ENCODE measurements at places on chromosomes 1 and 21. TPM values are rescaled to one million over a fixed set of nuclear protein-coding genes. Genes with fewer than 3 reads are reported as not detected.
A peak's percentile ranks its signal among the peaks of the same experiment; 100 is the strongest.

DNA sequence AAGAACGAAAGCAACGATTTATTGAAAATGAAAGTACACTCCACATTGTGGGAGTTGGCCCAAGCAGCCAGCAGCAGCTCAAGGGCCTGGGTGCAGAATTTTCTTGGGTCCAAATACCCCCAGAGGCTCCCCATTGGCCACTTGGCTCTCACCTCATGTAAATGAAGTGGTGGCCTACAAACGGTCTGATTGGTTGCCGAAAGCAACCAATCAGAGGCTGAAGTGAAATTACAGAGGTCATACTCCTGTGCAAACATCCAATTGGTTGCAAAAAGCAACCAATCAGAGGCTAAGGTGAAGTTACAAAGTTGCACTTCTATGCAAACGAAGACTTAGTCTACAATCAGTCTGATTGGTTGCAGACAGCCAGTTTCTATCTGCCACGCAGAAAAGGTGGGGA is 31.9 kb downstream of the FAM163A start:
- DNase-seq, result no peak
- no peaks in the 10 kb centered on the region for H3K27me3 ChIP-seq
- no peaks in the 10 kb centered on the region for H3K4me1 ChIP-seq
- no peak overlapping the region for H3K4me3 ChIP-seq
- no peak overlapping the region for H3K27ac ChIP-seq

DNA sequence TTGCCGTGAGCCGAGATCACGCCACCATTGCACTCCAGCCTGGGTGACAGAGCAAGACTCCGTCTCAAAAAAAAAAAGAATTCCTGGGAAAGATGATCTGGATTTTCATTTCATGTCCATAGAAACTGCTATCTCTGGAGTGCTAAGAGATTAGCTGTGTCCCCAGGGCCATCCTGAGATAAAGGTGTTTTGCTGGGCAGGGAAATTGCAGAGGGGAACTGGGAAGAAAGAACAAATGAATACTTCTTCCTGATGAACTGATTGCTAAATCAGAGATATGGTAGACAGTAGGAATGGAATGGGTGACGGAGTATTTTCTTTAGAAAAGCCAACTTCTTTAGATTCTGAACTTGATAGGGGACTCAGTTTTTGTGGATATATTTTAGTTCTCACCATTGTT is 19.2 kb downstream of the SNRPE start:
- DNase-seq, result no peak
- no peak overlapping the region for H3K27ac ChIP-seq
- no peaks in the 10 kb centered on the region for H3K4me1 ChIP-seq
- no peak overlapping the region for H3K4me3 ChIP-seq
- H3K27me3 ChIP-seq, result no peaks in the 10 kb centered on the region

DNA sequence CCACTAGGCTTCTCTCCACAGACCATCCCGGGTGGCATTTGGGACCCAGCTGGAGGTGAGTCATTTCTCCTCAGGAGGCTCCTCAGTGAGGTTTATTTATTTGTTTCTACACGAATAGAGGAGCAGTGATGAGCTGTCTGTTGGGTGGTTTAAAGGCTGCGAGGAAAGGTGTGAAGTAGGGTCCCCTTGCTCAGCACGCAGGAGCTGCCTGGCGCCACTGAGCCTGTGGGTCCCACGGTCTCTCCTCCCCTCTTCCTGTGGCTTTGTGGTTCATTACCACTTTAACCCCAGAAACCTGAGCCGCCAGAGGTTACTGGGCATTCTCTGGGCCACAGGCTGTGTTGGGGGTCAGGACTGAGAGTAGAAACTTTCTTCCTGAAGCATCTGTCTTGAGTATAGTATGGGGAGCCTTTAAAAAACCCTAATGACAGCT is 39.9 kb downstream of the IL6R start:
- peaks cover 31% of the 10 kb centered on the region for H3K4me1 ChIP-seq
- DNase-seq, result no peak
- H3K27me3 ChIP-seq, result no peaks in the 10 kb centered on the region
- no peaks in the 10 kb centered on the region for H3K36me3 ChIP-seq
- H3K4me3 ChIP-seq, result no peak overlapping the region

DNA sequence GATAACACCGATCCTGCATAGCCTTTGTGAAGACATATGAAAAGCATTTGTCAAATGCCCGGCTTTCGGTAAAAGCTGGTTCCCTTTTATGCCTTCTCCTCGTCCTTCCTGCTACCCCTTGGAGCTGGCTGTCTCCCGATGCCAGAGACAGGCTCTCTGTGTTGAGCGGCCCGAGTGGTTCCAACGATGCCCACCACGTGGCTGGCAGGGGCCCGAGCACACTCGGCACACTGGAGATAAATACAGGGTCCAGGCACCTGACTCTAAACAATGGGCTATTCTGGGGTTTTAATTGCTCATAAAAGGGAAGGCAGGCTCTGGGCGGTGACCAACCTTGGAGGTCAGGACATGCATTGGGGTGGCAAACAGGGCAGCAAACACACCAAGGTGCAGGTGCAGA is 207.1 kb downstream of the HIVEP3 start:
- no peak overlapping the region for H3K4me3 ChIP-seq
- H3K4me1 ChIP-seq, result peaks cover 24% of the 10 kb centered on the region
- H3K36me3 ChIP-seq, result no peaks in the 10 kb centered on the region
- no peak for DNase-seq

AHCYL1 gene
- total RNA-seq, result 92.0 TPM

- H3K4me1 ChIP-seq, result peaks cover 31% of the 10 kb centered on the region
- no peaks in the 10 kb centered on the region for H3K36me3 ChIP-seq
- H3K27ac ChIP-seq, result peak overlapping the region; percentile 42
- H3K27me3 ChIP-seq, result no peaks in the 10 kb centered on the region
- DNase-seq, result no peak
Observed at GRCh38 chr1:230849451-230850224, 18.7 kb downstream of the C1orf198 start.

F13B gene
- total RNA-seq, result not detected

DNA sequence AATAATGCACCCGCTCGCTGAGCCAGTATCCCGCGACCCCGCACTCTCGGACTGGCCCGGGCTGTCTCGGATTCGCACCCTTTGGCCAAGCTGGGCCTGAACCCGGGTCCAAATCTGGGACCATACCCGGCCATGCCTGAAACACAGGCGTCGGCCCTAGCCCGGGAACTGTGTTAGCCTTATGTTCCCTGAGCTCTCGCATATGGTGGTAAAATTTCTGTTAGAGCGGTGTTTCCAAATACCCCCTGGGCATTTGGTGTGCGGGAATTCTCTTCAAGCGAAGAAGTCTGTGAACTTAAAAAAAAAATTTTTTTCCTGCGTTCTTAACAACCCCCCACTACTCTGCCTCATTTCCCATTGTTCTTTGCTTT is 3.1 kb downstream of the RNF220 start:
- no peak overlapping the region for H3K4me3 ChIP-seq
- H3K36me3 ChIP-seq, result no peaks in the 10 kb centered on the region
- H3K4me1 ChIP-seq, result peaks cover 15% of the 10 kb centered on the region
- H3K27ac ChIP-seq, result no peak overlapping the region

DNA sequence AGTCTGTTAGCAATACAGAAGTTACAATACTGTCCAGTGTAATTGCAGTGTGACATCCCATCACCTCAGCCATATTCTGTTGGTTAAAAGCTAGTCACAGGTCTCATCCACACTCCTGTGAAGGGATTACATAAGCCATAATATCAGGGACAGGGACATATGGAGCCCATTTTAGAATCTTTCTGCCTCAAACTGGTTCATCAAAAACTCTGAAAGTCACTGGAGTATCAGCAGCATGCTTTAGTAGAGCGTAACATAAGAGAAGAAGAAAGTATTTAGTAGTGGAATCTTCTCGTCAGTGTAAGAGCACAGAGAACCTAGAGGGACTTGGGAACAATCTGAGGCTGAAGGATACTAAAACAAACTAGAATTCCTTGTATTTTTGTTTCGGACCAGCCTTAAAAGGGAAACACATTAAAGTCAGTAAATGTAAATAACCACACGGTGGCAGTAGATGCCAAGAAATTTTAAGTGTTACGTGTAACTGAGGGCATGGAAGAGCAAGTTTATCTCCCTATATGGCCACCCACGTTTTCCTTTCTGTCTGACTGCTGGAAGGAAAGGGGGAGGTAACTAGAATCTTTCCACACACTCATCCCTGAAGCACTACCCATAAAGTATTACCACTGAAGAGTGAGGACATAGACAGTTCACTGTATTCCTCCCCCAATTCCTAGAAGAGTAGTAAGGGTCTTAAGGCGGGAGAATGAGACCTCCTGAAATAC is 41.6 kb upstream of the AGL start:
- peak overlapping the region; percentile 23 for H3K4me3 ChIP-seq
- no peaks in the 10 kb centered on the region for H3K36me3 ChIP-seq
- peak; percentile 85 for DNase-seq
- H3K27ac ChIP-seq, result no peak overlapping the region

CA6 gene
- total RNA-seq, result not detected

FAM110D gene
- 0.34 TPM for total RNA-seq

IFNLR1 gene
- total RNA-seq, result 7.6 TPM

- H3K27me3 ChIP-seq, result no peaks in the 10 kb centered on the region
- H3K4me3 ChIP-seq, result peak overlapping the region; percentile 48
- H3K27ac ChIP-seq, result peak overlapping the region; percentile 41
- no peak for DNase-seq
Observed at GRCh38 chr1:54980046-54980527, 341 bp upstream of the TMEM61 start.

DNA sequence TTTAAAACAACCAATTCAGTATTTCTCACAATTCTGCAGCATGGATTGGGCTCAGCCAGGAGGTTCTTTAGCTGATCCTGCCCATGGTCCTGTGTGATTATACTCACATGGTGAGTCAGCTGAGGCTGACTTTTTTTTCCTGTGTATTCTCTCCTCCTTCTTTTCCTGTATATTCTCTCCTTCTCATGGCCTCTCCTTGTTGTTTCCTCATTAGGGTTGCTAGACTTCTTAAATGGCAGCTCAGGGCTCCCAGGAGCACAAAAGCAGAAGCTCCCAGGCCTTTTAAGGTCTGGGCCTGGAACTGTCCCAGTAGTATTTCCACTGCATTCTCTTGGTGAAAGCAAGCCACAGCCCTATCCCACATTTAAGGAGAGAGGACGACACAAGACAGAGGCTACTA is 26.8 kb downstream of the VANGL1 start:
- peak; percentile 66 for DNase-seq
- H3K4me3 ChIP-seq, result no peak overlapping the region
- H3K27me3 ChIP-seq, result no peaks in the 10 kb centered on the region
- H3K27ac ChIP-seq, result peak overlapping the region; percentile 81
- peaks cover 3% of the 10 kb centered on the region for H3K36me3 ChIP-seq
- peaks cover 89% of the 10 kb centered on the region for H3K4me1 ChIP-seq

- H3K27me3 ChIP-seq, result no peaks in the 10 kb centered on the region
- peaks cover 6% of the 10 kb centered on the region for H3K4me1 ChIP-seq
Observed at GRCh38 chr21:42453986-42454570, 41.9 kb downstream of the RSPH1 start.

- no peaks in the 10 kb centered on the region for H3K4me1 ChIP-seq
- DNase-seq, result no peak
- no peaks in the 10 kb centered on the region for H3K36me3 ChIP-seq
- H3K27ac ChIP-seq, result no peak overlapping the region
- no peak overlapping the region for H3K4me3 ChIP-seq
Observed at GRCh38 chr1:211236633-211237320, 22.4 kb upstream of the RCOR3 start.

DNA sequence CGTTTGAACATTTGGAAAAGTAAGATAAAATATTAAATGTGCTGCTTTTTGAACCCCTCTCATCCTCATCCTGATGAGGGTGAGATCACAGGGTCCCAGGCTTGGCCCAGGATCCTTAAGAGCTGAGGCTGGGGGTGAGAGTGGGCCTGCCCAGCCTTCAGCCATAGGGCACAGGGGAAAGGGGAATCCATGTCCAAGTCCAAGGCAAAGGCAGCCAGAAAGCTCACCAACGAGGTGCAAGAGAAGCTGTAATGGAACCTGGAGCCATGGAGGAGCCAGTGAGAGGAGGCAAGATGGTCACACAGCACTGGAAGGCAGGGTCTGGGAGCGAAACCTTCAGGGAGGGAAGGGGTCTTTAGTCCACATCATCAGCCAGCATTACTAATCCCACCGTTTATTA is 191.9 kb downstream of the RRAGC start:
- H3K4me1 ChIP-seq, result no peaks in the 10 kb centered on the region
- no peak overlapping the region for H3K4me3 ChIP-seq
- peaks cover 65% of the 10 kb centered on the region for H3K27me3 ChIP-seq
- H3K36me3 ChIP-seq, result no peaks in the 10 kb centered on the region
- H3K27ac ChIP-seq, result no peak overlapping the region
- DNase-seq, result no peak

DNA sequence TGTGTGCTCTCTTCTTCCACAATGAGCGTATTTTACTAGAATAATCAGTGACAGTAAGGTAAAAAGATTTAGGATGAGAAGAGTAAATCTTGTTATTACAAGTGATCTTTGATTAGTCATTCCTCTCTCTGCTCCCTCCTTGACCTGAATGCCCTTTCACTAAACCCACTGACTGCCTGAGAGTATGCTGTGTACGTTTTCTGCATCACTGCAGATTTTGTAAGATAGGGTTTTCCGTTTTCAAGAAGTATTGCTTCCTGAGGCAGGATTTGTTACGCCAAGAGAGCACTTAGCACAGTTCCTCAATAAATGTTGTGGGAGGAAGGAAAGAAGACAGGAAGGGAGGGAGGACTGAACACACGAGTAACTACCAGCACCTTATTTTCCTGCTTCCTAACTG is 7.7 kb upstream of the LAMB3 start:
- no peak overlapping the region for H3K4me3 ChIP-seq
- no peaks in the 10 kb centered on the region for H3K36me3 ChIP-seq
- H3K27me3 ChIP-seq, result no peaks in the 10 kb centered on the region
- no peak for DNase-seq
- H3K4me1 ChIP-seq, result peaks cover 39% of the 10 kb centered on the region

RIPK4 gene
- total RNA-seq, result 9.9 TPM

GRCh38 chr1:180503280-180503862 is 994 bp upstream of the ACBD6 start:
- no peaks in the 10 kb centered on the region for H3K36me3 ChIP-seq
- H3K4me3 ChIP-seq, result peak overlapping the region; percentile 92
- no peak for DNase-seq
- H3K27ac ChIP-seq, result peak overlapping the region; percentile 71
- H3K27me3 ChIP-seq, result no peaks in the 10 kb centered on the region
- H3K4me1 ChIP-seq, result peaks cover 31% of the 10 kb centered on the region

KCNQ4 gene
- total RNA-seq, result 4.1 TPM

DNA sequence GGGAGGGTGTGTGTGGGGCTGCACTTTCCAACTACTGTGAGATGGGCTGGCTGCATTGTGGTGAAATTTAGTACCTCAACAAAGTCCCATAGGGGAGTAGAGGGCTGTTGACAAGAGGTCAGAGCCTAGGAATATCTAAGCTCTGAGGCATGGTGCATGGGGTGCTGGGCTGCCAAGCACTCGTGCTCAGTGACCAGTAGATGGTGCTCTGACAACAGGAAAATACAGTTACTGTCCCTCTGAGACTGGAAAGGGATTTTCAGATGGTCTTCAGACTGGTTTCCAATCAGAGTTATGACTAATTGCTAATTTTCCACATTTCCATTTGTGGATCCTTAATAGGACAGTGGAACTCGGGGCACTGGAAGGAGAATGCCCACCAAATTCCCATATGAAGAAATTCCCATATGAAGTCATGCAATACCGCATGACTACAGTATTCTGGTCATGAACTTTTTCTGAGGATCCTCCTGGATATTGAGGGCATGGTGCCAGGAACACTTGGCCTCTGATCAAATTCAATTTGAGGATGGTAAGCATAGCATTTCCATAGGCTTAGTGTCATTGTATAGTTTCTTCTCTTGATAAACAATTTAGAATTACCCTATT is 4.1 kb upstream of the CACNA1E start:
- no peaks in the 10 kb centered on the region for H3K4me1 ChIP-seq
- no peak overlapping the region for H3K27ac ChIP-seq
- DNase-seq, result peak; percentile 59
- H3K36me3 ChIP-seq, result no peaks in the 10 kb centered on the region
- no peak overlapping the region for H3K4me3 ChIP-seq

CD2 gene
- total RNA-seq, result 0.57 TPM

NEGR1 gene
- total RNA-seq, result 0.05 TPM

Measured in HCT116 (cell line).